ENCODE measurements at places on chromosomes 7 and 10.

DNA sequence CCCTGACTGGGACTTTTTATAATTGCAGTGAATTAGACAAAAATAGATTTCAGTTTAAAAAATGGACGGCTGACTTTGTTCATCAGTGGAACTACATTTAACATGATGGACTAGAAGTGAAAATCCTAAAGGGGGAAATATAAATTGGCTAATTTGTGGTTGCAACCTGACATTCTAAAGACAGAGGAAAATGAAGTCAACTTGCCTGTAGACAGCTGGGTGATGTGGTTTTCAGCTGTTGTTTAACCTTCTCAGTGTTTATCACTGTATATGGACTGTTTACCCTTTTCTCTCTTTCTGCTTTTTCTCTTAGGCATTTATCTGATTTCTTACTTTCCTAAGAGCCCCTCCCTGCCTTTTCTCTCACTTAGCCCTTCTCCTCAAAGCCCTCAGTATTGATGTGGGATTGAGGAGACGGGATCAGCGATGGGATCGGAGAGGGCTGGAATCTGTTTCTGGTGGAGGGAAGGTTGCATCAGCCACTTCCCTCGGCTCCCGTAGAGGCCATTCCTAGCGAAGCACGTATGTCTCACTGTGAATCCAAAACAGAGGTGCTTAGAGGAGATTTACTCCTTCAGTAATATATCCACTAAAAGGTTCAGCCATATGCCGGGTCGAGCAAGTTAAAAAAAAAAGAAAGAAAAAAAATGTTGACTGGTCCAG, 109.0 kb upstream of the KLF6 start:
- no peak for DNase-seq

DNA sequence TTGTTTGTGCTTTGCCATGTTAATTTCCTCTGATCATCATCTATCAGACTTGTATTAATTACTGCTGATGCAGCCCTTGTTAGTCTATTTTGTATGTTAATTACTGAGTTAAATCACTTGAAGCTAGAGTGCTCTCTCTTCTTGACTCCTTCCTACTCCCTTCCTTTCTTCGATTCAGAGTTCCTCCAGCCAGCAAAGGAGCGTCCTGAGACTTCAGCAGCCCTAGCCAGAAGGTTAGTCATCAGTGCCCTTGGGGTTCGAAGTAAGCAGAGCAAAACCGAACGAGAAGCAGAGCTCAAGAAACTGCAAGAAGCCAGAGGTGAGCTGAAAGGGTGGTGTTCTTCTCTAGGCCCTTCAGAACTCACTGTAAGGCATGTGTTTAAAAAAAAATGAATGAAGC, 32.1 kb downstream of the LOXL4 start:
- DNase-seq: no peak

DNA sequence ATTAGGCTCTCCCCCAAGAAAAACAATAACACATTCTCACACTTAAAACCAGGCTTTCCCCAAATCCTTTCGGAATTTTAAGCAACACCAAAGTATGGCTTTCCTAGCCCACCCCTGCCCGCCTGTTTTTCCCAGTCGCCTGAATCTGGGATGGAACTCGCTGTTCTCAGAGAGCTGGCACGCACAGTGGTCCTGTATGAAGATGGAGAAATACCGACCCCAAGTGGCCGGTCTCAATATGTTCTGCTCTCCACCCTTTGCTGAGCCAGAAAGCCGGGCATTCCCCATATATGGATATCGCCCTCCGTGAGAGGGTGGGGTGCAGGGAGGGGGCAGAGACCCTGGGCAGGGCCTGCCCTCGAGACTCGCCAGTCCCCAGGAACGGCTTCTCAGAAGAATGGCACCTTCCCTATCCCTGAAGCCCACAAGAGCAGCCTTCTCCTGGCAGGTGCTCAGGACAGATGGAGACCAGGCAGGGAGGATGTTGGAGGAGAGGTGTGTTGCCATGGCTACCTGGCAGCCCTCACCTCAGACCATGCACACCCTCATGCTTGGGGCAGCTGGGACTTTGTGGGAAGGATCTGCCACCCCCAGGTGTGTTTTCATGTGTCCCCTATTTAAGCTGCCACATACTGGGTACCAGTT, 3.4 kb downstream of the TACR2 start:
- peak; percentile 73 for DNase-seq

DNA sequence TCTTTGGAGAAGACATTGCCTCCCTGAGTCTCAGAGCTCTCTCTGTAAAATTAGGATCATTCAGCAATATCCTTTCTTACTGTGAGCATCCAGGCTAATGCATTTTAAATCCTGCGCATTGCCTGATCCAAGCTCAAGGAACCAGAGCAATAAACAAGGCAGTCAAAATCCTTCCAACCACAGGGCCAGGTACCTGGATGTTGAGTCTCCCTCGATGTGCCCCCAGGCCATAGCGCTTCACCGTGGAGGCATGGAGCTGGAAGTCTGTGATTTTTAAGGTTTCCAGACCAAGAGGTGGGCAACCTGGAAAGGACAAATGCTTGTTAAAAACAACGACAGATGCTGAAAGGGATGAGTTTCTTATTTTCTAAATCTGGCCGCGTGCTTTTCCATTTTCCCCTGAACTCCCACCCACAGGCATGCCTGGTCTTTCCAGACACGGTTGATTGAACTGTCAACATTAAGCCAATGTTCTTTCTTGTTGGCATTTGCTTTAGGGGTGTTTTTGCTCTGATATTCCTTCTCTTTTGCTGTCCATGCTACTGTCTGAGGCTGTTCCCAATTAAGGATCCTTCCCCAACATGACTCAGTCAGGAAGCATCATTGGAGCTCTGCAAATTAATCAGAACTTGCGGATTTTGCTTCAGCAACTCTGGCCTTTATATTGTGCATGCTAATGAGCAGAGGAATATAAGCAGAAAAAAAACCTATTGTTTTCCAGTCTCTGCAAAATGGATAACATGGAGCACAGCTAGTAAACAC, 29.0 kb downstream of the CPXM2 start:
- no peak for DNase-seq

GRCh38 chr7:2409745-2410414, 6.5 kb downstream of the CHST12 start:
- no peak for DNase-seq

DNA sequence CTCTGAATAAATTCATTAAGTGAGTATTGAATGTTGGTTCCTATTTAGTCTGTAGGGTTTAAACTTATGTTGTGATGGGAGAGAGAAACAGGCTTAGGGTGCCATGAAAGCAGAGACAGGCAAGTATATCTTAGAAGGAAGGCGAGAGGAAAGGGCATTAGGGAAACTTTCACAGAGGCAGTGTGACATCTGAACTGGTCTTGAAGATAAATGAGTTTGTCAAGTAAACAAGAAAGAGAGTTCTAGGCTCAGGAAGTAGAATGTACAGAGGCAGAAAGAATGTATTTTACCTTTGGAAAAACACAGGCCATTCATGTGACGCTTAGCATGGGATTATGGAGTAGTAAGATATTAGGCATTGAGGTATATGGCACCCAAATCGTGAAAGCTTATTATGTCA, 34.5 kb downstream of the GLCCI1 start:
- DNase-seq: no peak

- DNase-seq: no peak
Observed at GRCh38 chr7:4247106-4247876, 434.8 kb upstream of the FOXK1 start.

GRCh38 chr7:38927751-38928150, 18.8 kb upstream of the VPS41 start:
- no peak for DNase-seq

GRCh38 chr10:3977761-3978160, 192.8 kb upstream of the KLF6 start:
- no peak for DNase-seq

DNA sequence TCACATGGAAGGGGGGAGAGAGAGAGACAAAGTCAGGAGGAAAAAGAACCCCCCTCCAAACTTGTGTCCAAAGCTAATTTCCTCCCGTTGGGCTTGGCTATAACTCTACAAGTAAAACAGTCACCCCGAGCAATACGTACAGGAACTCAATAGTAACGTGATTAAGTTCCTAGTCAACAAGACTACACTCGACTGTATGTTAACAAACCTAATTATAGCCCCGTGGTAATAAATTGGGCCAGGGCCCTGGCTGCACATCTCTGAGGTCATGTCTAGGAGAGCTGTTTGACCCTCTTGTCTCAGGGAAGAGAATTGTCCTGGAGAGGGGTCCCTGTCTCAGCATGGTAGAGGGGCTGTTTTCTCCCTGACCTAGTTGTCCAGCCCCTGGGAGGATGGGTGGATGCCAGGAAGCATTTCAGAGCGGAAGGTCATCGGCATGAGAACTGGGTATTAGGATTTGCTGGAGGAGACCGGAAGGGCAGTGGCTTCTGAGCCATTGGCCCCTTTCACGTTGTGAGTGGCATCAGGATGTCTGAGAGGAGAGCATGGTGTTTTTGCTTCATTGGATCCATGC, 60.2 kb upstream of the COMTD1 start:
- DNase-seq: no peak

GRCh38 chr10:75954486-75954885, 523.1 kb downstream of the LRMDA start:
- DNase-seq: no peak

GRCh38 chr7:7693881-7694280, 24.5 kb downstream of the RPA3 start:
- DNase-seq: peak; percentile 90

DNA sequence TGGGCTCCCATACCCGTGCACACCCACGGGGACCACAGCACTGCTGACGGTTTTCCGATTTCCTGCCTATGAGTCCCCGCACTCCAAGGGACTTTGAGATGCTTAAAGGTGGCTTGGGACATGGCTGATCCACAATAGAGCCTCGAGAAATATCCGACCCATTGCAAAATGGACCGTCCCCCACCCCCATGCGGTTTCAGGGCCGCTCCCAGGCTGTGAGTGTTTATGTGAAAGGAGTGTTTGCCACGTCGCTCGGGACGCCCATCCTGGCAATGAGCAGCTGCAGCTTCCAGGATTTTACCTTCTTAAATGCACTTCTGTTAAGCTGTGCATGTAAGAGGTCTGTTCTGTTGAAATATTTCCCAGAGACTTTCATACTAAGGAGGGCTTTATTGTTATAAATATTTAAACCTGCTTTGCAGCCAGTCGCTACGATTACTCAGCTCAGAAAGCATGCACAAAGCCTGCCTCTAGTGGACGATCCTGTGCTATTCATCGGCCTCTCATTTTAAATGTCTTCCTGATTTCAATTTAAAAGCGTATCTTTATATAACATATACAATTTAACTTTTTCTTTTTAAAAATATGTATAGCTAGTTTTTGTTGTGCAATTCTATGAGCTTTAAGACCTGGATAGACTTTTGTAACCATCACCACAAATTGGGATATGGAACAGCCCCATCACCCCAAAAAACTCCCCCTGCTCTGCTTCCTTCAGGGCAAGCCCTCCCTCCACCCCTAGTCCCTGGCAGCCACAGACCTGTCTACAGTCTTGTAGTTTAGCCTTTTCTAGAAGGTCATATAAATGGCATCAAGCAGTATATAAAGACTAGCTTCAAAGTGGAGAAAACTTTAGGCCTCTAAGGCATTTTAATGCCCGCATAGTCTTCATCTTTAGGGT, 418.3 kb downstream of the PAXIP1 start:
- DNase-seq: no peak

GRCh38 chr10:4281190-4281825, 496.3 kb upstream of the KLF6 start:
- peak; percentile 58 for DNase-seq

DNA sequence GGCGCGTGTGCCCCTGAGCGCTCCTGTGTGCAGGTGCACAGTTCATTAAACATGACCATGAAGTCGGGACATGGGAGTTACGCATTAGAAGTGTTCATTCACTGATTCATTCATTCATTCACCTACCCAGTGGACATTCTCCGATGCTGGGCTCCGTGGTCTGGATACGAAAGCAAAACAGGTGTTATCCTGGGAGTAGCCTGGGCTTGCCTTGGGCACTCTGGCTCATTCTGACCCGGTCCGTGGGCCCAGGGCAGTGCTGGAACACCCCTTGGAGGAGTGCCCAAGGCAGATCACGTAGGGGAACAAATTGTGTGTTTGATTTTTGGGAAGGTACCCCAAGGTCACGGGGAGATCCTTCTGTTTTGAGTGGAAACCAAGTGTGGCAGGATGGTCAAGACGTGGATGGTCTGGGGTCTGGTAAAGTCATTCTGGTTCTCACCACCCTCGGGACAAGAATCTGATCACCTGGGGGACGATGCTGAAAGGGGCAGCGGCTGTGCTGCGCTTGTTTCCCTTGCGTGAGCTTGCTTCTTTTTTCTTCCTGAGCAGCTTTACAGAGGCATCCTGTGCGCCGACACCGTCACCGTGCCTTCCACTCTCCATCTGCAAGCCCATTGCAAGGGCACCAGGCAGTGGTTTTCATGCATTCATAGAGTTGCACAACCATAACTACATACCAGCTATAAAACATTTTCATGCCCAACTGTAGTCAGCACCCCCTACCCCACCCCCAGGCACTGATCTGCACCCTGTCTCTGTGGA, 10.1 kb downstream of the ELFN1 start:
- DNase-seq: no peak

DNA sequence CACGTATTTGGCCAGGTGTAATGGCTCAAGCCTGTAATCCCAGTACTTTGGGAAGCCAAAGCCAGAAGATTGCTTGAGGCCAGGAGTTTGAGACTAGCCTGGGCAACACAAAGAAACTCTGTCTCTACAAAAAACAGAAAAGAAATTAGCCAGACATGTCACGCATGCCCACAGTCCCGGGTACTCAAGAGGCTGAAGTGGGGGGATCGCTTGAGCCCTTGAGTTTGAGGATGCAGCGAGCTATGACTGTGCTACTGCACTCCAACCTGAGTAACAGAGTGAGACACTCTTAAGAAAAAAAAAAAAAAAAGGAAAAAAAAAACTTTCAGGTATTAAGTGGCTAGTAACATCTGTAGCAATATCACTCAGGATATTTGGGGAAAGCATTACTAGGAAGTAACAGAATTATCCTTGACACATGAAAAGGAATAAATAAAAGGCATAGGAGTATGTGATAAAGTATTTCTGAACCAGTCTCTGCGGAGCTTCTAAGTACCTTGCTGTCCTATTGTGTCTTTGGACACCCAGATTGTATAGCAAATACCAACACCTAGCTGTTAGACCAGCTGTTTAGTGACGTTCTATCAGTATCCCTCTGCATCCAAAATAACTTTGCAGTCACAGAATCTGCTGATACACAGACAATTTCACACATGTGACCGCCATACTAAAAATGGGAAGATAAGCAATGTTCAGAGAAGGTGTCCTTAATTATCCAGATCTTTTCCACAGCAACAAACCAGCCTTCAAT, 74.4 kb downstream of the CYTH3 start:
- no peak for DNase-seq

- peak; percentile 38 for DNase-seq
Observed at GRCh38 chr10:63246356-63246755, 113.2 kb downstream of the NRBF2 start.

DNA sequence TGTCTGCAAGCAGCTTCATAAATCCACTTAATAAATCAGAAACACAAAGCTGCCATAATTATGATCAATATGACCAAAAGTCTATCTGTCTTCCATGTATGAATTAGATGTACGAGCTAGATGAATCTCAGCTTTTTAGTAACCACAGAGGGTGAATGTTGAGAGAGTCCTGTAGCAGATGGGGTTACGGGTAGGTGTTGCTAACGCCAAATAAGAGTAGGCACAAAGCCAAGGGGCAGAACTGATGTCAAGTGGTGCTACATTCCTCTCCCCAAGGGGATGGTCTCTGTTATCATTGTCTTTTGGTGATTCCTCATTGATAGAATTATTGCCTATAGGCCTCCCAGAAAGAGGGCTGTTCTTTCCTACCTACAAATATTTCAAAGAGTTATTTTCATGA, 257.8 kb downstream of the PCLO start:
- no peak for DNase-seq

GRCh38 chr10:15843695-15844094, 16.6 kb downstream of the MINDY3 start:
- no peak for DNase-seq

- no peak for DNase-seq
Observed at GRCh38 chr10:48287417-48288391, 13.2 kb upstream of the FRMPD2 start.

- no peak for DNase-seq
Observed at GRCh38 chr10:59892697-59893096, 13.7 kb downstream of the CCDC6 start.

Data from EL (cell line).